Activated CD4-positive, CD25-positive, alpha-beta regulatory T cell (primary cell): ENCODE measurements at places on chromosomes 2 and 18.

DNA sequence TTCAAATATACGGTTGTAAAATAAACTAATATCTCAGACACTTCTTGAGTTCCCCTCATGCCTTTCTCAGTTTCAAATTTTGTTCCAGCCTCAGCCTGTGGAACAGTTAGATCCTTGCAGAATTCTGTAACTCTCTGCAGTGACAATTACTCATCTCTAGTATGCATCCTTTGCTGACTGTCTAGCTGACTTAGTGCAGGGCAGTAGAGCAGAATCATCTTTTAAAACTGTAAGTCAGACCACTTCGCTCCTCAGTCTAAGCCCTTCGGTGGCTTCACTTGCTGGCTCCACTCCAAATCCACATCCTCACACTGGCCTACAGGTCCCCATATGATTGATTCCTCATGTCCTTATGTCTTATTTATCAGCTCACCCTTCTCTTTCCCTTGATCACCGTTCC is 164.1 kb upstream of the ZSWIM2 start:
- DNase-seq, result no peak

GRCh38 chr2:106990297-106990696 is 104.3 kb upstream of the ST6GAL2 start:
- DNase-seq, result no peak

- DNase-seq, result no peak
Measured at GRCh38 chr18:38406607-38407006, 841.0 kb upstream of the CELF4 start.

DNA sequence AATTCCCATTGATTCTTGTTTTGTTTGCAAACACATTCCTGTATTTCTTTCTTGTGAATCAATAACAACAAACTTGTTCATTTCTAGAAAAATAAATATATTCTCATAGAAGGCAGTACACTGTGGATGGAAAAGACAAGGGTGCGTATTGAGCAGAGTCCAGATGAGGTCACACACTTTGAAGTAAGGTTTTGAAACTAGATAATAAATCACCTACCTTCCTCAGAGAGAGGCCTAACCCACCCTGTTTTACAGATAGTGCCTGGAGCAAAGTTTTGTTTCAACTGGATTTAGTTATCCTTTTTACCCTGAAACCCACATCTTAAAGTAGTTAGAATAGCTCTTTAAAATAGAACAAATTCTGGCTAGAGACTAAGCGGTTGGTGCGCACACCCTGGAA is 137.1 kb upstream of the PIEZO2 start:
- no peak for DNase-seq

DNA sequence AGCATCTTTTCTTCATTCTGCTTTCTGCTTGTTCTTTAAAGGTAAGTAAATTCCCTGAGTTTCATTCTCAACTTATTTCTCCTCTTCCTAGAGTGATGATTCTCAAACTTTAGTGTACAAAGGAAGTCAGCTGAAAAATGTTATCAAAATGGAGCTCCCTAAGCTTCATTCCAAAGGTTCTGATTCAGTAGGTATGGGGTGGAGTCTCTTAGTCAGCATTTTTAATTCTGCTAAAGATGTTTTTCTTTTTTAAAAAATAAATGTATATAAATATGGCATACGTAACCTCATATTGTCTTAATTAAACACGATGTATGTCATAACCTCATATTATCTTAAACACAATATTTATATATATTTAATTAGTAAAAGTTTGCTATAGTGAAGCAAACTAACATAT is 3.1 kb upstream of the CSRNP3 start:
- DNase-seq, result no peak

GRCh38 chr18:35457140-35457704 is 40.5 kb downstream of the INO80C start:
- DNase-seq, result no peak

- DNase-seq, result no peak
Measured at GRCh38 chr2:173355866-173356508, 1.3 kb downstream of the CDCA7 start.

- no peak for DNase-seq
Measured at GRCh38 chr2:203209538-203209937, 29.3 kb upstream of the CYP20A1 start.

GRCh38 chr2:16055848-16056580 is 115.7 kb downstream of the MYCN start:
- DNase-seq, result no peak

DNA sequence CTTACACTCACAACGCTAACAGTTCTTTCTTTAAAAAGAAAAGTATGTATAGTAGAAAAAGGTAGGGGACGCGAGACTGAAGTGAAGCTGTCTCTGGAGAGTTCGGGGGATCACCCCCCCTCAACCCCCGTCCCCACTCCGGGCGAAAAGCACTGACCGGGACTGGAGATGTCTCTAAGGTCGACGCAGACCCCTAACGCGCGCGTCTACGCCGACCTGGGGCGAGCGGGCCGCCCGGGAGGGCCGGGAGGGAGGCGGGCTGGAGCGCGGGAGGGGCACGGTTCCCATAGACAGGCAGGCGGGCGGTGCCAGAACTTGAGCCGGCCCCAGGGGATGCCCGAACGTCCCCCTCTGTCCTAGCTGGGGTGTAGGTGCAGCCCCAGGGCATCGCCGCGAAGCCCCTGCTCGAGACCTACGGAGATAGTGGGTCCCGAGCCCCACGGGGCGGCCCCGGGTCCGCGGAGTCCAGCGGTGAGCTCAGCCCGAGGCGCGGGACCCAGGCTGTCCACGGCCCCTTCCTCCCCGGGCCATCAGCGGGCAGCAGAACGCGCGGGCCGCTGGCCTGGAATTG is 82.2 kb downstream of the CHRNA1 start:
- no peak for DNase-seq

DNA sequence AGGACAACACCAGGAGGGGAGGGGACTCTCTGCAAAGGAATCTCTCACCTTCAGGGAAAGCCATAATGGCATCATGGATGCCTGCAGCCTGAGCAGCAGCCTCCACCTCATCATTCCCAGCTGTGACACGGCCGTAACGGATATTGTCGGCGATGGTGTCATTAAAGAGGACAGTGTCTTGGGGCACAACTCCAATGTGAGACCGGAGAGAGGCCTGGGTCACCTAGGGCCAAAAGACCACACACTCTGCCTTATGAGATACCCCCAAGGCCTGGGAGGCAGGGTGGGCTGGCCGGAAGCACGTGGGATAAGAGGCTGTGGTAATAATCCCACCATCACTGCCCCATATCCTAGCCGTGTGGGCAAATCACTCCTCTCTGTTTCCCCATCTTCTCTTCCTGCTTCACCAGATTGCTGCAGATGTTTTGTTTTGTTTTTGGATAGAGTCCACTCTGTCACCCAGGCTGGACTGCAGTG is 4.3 kb downstream of the ZFAND2B start:
- DNase-seq, result no peak

DNA sequence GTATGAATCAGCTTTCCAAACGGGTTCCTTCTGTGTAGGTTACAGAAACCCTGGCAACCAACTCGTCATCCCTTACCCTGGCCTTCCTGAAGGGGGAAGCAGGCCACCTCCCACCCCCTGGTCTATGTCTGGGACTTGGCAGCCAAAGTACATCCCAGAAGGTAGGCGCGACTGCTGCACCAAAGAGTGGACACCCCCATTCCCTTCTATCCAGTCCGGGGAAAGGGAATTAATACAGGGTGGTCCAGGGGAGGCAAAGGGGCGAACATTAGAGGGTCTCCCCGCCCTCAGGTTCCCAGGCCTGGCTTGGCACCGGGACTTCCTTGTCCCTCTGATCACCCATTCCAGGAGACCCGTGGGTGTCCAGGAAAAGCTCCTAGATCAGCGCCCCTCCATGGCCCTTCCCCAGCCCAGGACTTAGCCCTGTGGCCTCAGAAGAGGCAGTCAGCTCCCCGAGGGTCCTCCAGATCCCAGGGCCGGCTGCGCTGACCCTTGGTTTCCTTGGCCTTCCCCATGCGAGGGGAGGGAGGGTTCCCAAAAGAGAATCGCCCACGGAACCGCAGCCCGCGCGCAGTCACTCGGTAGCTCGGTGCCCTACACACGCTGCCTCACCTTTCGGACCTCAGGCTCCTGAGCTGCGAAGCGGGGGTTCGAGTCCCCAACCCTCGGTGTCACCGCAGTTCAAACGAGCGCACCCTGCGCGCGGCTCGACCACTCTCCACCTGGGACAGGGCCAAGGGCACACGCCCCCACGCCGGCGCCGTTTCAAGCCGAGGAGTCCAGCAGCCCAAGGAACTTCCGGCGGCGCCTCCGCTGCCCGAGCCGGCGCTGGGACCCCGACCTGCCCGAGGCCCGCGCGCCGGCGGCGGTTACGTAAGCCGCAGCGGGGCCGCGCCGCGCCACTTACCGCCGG is at the start of gene PER2:
TSS of gene PER2 (minus strand) at position 874 of the 913 bp plus-strand sequence. CDS start 10,674 bp downstream, outside the sequence.
- DNase-seq, result no peak

DNA sequence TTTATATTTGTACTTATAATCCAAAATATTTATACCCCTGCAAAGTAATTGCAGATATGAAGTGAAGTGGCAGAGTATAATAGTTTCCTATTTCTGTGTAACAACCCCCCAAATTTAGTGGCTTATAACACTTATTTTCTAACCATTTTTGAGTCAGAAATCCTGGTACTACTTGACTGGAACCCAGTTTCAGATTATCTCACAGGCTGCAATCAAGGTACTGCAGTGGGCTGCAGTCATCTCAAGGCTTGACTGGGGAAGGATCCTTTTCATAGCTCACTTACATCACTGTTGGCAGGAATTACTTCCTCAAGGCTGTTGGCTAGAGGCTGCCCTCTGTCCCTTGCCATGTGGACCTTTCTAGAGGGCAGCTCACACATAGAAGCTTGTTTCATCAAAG is 558.2 kb upstream of the PKDCC start:
- DNase-seq, result no peak

DNA sequence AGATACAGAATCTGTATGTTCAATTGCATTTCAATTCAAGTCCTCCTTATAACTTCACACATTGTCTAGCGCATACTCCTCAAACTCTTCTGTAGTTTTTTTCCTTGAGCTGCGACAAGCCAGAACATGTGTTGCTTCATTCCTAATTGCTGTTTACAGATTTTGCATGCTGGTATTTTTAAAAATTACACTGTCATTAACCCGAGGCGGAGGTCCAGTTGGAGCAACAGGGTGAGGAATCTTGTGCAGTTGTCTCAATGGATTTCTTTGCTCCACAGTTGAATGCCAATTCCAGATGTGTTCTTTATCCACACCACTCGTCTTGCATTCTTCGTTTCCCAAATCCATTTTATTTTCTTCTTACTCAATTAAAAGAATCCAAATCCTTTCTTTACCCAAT is 16.4 kb upstream of the SERPINB13 start:
- no peak for DNase-seq

DNA sequence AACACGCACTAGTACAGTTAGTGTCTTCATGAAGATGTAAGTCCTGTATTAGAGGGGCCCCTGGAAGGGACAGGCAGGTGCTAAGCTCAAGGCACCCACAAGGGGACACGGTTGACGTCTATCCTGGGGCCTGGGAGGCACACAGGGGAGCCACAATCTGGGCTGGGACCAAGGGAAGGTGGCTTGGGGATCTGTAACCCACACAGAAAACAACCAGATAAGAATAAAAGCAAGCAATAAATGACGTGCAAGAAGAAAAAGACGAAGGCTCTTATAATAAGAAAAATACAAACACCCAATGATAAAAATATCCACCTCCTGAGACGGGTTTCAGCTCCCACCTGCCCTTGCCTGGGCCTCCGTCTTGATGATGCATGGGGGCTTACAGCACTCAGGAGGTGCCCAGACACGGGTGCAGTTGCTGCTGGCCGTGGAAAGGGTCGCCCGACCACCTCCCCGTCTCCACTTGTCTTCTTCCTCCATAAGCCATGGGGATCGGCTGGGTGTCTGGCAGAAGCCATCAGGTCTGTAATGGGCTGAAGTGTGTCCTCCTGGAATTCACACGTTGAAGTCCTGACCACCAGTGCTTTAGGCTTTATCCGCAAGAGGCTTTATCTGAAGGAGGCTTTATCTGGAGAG is 73.9 kb downstream of the TWIST2 start:
- no peak for DNase-seq

DNA sequence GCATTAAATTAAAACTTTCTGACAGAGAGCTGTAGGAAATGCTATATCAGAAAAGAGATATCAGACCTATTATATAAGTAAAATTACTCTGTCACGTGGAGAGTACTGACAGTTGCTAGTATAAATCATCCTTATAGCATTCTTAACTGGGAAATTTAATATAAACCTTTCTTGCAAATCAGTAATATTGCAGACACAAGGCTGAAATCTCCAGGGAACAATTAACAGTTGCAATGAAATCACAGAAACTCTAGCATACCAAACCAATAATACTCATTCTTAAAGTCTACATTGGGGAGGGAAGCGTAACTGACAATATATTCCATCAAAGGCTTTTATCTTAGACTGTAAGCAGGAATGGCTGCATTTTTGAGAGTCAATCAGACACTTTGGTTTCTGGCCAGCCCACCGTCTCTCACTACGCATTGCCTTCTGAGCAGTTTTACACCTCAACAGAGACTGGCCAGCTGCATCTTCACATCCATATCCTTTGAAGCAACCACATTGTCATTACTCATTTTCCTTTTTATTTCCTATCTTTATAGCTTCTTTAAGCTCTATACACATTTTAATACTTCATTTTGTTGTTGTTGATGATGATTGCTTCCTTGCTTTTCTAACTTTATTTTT is 536.0 kb upstream of the CDH2 start:
- no peak for DNase-seq

GRCh38 chr2:62464221-62465007 is 41.6 kb downstream of the TMEM17 start:
- no peak for DNase-seq

- no peak for DNase-seq
Measured at GRCh38 chr18:49123431-49123830, 172.7 kb upstream of the SMAD7 start.

GRCh38 chr2:167198009-167198408 is 309.7 kb downstream of the XIRP2 start:
- no peak for DNase-seq

- no peak for DNase-seq
Measured at GRCh38 chr18:75037689-75037955, 171.3 kb downstream of the PTGR3 start.

GRCh38 chr2:147182260-147182659 is 662.6 kb upstream of the ACVR2A start:
- DNase-seq, result no peak

DNA sequence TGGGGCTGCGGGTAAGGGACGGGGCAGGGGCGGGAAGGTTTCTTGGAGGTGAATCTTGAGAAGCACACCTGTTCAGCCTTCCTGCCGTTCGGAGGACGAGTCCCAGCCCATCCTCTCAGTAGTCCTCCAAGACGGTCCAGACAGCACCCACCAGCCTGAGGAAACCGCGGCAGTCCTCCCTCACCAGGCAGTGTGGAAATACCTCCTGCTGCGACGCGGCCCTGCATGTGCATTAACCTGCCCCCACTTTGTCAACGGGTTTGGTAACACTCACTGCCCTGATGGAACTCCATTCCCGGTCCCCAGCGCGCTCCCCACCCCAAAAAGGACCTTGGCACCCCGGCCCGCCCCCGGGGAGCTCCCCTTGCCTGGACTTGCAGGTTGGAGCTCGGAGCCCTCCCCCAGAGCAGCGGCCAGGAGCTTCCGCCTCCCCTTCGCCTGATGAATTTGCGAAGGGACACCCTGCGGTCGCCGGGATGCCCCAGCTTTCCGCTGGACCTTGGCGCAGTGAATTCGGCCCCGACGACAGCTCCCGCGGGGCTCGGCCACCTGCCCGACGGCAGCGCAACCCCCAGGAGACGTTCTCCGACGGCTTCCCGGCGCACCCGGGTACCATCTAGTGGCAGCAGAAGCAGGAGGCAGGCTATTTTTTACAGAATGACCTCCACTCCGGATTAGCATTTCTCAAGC is 31.5 kb downstream of the ACVR1C start:
- DNase-seq, result peak; percentile 31
